ENCODE measurements at places on chromosomes 3 and 15.

DNA sequence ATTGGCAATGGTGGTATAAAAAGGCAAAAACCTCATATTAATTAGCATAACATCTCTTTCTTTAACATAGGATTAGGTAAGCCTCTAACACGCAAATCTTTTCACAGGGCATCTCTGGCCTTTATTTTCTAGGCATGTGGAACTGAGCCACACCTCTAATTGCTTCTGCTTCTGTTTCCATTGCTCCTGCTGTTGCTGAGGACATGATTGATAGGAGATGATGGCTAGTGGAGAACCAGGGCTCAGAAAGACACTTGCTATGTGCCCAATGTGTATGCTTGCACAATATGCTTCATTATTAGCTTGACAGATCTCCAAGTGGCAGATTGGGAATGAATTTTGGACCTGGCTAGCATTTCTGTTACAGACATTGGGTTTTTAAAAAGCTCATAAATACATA lies 114.5 kb downstream of the EPHA3 start:
- no peak for DNase-seq

DNA sequence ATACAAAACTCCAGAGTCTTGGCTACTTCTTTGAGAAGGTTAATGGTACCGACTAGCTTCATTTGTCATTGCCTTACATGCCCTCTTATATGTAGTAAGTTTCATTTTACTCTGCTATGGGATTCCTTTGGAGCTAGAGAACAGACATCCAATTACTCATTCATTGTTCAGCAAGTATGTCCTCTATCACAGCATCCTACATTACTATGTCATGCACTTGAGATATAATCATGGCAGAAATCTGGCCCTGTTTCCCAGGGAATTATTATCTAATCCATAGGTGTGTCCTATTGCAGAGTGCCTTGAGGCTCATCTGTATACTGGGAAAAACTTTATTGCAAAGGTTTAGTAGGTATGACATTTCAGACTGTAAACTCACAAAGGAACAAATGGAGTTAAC lies 333.1 kb upstream of the NECTIN3 start:
- no peak for DNase-seq

DNA sequence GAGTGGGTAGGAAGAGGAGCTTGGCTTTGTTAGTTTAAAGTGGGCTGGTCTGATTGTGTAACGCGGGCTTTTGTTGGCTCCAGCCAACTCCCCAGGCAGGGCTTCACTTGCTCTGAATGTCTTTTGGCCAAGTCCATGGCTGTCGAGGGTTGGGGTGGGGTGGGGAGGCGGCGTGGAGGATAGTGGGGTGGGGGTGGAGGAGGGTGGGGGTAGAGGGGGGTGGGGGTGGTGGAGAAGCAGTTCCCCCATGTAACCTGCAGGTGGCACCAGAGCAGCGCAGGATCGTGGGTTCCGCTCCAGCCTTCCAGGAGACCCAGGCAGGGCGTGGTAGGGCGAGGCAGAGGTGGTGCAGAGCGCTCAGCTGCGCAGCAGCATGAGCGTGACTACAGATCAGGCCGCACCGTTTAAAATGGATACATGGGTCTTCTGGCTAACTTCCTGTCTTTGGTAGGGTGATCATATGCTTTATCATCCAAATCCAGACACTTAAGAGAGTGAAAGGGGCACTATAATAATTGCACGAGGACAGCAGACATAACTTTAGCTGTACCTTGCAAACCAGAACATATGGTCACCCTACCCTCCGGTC lies 28.3 kb downstream of the GOLGA6A start:
- DNase-seq, result peak; percentile 82

DNA sequence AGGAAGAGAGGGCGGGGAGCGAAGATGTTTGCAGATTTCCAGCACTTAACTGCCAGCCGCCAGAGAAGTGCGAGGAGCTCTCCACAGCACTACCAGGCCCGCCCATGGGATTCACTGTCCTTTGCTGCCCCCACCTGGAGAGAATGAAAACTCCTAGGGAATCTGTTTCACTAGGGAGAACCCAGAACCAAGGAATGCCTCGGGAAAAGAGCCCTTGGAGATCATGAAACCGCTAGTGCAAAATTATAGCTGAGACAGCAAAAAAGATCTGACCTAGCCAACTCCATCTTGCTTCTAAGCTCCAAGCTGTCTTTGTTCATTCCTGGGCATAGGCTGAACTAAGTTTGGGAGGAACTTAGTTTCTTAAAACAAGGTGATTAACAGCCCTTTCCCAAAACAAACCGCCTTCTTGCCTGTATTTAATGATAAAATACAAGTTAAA lies 82.6 kb upstream of the GCNT3 start:
- peak; percentile 88 for DNase-seq

DNA sequence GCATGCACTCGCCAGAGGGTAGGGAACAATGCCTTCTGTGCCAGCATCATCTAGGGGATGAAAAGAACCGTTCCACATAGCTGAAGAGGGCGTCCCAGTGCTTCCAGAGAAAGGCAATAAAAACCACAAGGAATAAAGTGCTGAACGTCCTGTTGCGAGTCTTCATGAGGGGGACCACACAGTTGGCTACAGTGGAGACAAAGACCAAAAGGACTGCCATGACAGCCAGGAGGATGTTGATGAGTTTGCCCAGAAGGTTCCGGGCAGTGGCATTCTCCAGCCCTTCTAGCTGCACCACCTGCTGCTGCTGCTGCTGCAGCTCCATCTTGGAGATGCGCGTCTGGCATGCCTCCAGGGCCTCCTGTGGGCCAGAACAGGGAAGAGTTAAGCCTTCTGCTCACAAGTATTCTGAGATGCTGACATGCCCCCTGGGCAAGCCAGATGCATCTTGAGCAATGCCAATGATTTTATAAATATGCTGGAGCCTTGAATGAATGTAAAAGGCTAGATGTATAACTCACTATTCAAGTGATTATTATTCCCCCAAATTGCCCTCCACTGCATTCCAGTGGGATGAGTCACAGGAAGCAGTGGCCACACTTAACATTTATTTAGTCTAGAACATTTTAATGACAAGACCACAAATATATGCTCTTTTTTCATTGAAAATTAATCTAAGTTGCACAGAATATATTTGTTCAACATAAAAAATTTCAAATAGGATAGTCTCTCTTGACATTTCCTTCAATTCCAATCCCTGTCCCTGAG lies 45.1 kb upstream of the PLXND1 start:
- DNase-seq, result no peak

- no peak for DNase-seq
Measured at GRCh38 chr3:153785901-153786300, 335.3 kb upstream of the ARHGEF26 start.

DNA sequence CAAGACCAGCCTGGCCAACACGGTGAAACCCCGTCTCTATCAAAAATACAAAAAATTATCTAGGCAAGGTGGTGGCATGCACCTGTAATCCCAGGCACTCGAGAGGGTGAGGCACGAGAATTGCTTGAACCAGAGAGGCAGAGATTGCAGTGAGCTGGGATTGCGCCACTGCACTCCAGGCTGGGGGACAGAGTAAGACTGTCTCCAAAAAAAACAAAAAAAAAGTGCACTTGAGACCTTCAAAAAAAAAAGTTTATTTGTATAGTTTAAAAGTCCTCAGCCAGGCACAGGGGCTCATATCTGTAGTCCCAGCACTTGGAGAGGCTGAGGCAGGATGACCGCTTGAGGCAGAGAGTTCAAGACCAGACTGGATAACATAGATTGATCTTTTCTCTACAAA lies 2.1 kb downstream of the PBRM1 start:
- DNase-seq, result no peak

- peak; percentile 55 for DNase-seq
Measured at GRCh38 chr3:42117175-42118008, 26.2 kb downstream of the TRAK1 start.

- DNase-seq, result no peak
Measured at GRCh38 chr3:72246685-72247084, 461.7 kb upstream of the PROK2 start.

- no peak for DNase-seq
Measured at GRCh38 chr3:11658180-11658579, 14.5 kb upstream of the VGLL4 start.

- no peak for DNase-seq
Measured at GRCh38 chr3:59641169-59641899, 591.5 kb upstream of the CFAP20DC start.

DNA sequence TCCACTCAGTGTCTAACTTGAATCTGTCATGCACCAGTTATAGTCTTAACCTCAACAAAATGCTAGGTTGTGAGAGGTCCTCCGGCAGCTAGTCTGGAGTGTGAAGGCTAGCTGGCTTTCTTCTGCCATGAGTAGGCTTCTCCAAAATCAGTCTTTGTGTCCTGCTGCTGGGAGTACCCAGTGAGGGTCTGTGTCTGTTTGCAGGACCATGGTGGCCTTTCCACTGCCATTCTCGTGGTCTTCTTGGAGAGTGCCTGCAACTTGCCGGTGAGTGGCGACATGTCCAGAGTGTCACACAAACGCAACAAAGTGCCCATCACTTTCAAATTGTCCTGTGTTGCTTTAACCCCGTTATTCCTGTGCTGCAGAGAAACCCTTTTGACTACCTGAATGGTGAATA lies 34.0 kb downstream of the ESYT3 start:
- DNase-seq, result no peak

DNA sequence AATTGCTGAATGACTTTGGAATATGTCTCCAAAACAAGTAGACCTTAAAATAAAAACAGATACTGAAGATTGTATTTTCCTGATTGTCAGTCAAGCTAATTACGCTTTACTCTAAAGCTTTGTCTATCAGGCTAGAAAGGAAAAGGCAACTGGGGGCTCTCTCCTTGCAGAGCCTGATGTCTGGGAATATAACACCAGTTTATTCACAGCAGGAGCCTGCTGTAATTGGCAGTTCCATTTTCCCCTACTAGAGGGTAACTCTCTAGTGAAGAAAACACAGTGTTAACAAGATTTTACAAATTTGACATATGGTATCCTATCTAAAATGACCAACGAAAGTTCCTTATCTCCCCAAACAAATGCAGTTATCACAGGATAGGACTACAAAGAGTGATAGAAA lies 158.8 kb downstream of the PDZRN3 start:
- DNase-seq, result no peak

- DNase-seq, result no peak
Measured at GRCh38 chr15:80752204-80752603, 27.0 kb upstream of the CEMIP start.

DNA sequence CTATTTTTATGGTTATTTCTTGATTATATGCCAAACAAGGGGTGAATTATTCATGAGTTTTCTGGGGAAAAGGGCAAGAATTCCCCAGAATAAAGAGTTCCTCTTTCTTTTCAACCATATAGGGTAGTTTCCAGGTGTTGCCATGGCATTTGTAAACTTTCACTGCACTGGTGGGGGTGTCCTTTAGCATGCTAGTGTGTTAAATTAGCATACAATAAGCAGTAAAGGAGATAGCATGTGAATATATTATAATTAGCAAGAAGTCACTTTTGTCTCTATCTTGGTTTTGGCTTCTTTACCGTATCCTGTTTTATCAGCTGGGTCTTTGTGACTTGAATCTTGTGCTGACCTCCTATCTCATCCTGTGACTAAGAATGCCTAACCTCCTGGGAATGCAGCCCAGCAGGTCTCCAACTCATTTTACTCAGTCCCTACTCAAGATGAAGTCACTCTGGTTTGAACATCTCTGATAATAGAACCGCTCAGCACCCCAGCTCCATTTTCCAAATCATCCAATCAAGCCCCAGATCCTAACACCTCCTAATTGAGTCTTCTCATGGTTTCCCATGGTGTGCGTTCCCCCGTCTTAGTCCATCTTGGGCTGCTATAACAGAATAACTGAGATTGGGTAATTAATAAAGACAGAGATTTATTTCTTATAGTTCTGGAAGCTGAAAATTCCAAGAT lies 3.4 kb upstream of the SELENOT start:
- no peak for DNase-seq

GRCh38 chr3:30934208-30934550 lies 39.7 kb upstream of the GADL1 start:
- no peak for DNase-seq

GRCh38 chr3:66488492-66488891 lies 12.3 kb downstream of the LRIG1 start:
- DNase-seq, result no peak

DNA sequence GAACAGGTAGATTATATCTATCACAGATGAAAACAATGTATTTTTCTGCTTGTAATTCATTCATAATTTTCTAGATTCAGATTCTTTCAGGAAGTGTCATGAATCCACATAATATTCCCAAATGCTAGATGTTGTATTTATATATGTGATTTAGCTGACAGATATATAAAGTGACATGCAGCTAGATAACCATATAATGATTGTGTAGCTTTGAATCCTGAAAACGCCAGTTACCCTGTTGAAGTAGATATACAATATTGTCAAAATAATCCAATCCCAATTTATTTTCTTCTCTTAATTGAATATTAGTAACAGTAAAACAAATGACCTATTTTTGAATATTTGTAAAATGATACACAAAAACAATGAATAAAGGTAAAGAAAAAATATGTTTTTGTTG lies 738.4 kb downstream of the CADM2 start:
- no peak for DNase-seq

- DNase-seq, result no peak
Measured at GRCh38 chr15:56765251-56765650, 31.9 kb upstream of the ZNF280D start.

Measured in ureter (tissue), 1 donor.